Fibroblast of lung (primary cell): ENCODE measurements at places on chromosomes 5 and 9.

DNA sequence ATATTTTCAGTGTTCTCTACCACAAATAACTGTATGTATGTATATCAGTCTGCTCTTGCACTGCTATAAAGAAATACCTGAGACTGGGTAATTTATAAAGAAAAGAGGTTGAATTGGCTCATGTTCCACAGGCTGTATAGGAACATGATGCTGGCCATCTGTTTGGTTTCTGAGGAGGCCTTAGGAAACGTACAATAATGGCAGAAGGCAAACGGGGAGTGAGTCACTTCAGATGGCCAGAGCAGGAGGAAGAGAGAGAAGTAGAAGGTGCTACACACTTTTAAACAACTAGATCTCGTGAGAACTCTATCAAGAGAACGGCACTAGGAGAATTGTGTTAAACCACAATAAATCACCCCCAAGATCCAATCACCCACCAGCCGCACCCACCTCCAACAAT lies 121.7 kb downstream of the ADAMTS6 start:
- H3K27me3 ChIP-seq: no peaks in the 10 kb centered on the region
- no peaks in the 10 kb centered on the region for H3K36me3 ChIP-seq
- peaks cover 6% of the 10 kb centered on the region for H3K4me1 ChIP-seq
- DNase-seq: peak; percentile 23
- no peak overlapping the region for H3K4me3 ChIP-seq

GRCh38 chr5:12772276-12772675 lies 868.0 kb upstream of the CTNND2 start:
- no peaks in the 10 kb centered on the region for H3K4me1 ChIP-seq
- H3K4me3 ChIP-seq: no peak overlapping the region
- no peaks in the 10 kb centered on the region for H3K36me3 ChIP-seq
- DNase-seq: no peak

- no peak overlapping the region for H3K27ac ChIP-seq
- H3K4me3 ChIP-seq: no peak overlapping the region
- H3K4me1 ChIP-seq: no peaks in the 10 kb centered on the region
- no peak for DNase-seq
- no peaks in the 10 kb centered on the region for H3K27me3 ChIP-seq
Observed at GRCh38 chr5:50699737-50700136, 33.3 kb downstream of the PARP8 start.

GRCh38 chr5:153456354-153456753 lies 34.1 kb upstream of the GRIA1 start:
- no peaks in the 10 kb centered on the region for H3K36me3 ChIP-seq
- H3K27me3 ChIP-seq: no peaks in the 10 kb centered on the region
- H3K4me1 ChIP-seq: no peaks in the 10 kb centered on the region

DNA sequence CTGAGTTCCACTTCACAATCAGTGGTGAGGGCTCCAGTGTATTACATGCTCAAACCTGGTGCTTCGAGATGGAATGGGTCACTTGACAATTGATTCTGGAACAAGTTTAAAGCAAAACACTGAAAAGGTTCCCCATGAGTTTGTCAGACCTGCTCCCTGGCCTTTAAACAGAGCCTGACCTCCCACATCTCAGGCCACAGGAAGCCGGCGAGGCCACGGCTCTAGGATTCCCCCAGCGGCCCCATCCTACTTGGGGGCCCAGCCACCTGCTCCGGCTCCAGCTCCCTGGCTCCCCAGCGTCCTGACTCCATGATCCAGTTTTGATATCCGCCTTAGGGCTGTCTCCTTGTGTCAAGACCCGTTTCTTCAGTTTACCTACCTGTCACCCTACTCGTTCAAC lies 62.0 kb downstream of the TTLL11 start:
- H3K4me1 ChIP-seq: no peaks in the 10 kb centered on the region
- DNase-seq: no peak
- H3K27ac ChIP-seq: no peak overlapping the region
- no peaks in the 10 kb centered on the region for H3K36me3 ChIP-seq
- no peaks in the 10 kb centered on the region for H3K27me3 ChIP-seq

DNA sequence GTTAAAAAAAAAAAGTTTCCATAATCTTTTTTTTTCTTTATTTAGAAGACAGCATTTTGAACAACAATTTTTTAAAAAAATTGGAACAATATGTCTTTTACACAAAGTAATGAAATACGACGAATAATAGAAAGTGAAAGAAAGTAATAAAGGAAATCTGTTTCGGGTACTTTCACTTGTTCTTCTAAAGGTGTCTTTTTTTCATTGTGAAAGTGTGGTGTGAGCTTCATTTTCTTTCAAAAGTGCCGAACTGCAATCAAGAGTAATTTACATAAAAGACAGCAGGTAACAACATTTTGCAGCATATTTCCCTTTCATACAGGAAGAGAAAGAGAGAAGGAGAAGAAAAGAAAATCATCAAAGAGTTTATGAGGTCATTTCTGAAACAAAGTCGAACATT lies 159.7 kb upstream of the CDH12 start:
- no peaks in the 10 kb centered on the region for H3K36me3 ChIP-seq
- DNase-seq: no peak
- no peaks in the 10 kb centered on the region for H3K27me3 ChIP-seq
- H3K4me3 ChIP-seq: peak overlapping the region; percentile 14

- H3K4me3 ChIP-seq: no peak overlapping the region
- H3K27me3 ChIP-seq: no peaks in the 10 kb centered on the region
- no peak overlapping the region for H3K27ac ChIP-seq
- no peak for DNase-seq
- H3K4me1 ChIP-seq: no peaks in the 10 kb centered on the region
- H3K36me3 ChIP-seq: no peaks in the 10 kb centered on the region
Observed at GRCh38 chr9:101275769-101276250, 109.0 kb downstream of the BAAT start.

DNA sequence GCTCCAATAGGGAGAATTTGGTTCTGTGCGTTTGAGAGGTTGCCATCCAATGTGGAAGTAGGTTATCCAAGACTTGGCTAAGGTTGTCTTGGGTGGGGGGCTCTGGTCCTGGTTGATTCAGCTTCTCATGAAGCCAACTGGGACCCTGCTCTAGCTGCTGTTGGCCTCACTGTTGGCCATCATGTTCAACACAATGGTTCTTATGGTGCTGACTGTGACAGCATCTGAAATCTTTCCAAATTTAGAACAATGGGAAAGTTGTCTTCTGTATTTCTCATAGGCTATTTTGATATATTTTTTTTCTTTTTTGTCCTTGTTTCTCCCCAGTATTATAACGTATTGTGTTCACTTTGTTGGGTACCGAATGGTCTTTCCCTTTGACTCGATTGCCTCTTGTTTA lies 71.9 kb downstream of the GDNF start:
- H3K27ac ChIP-seq: no peak overlapping the region
- no peaks in the 10 kb centered on the region for H3K27me3 ChIP-seq
- no peak for DNase-seq
- peaks cover 22% of the 10 kb centered on the region for H3K4me1 ChIP-seq

- no peak overlapping the region for H3K27ac ChIP-seq
- peak; percentile 54 for DNase-seq
- H3K4me3 ChIP-seq: no peak overlapping the region
- no peaks in the 10 kb centered on the region for H3K4me1 ChIP-seq
Observed at GRCh38 chr5:73917433-73917832, 291.4 kb downstream of the ARHGEF28 start.

- H3K4me3 ChIP-seq: no peak overlapping the region
- DNase-seq: no peak
- no peaks in the 10 kb centered on the region for H3K36me3 ChIP-seq
- H3K27ac ChIP-seq: no peak overlapping the region
- no peaks in the 10 kb centered on the region for H3K4me1 ChIP-seq
Observed at GRCh38 chr5:141963701-141964100, 5.2 kb upstream of the RNF14 start.

GRCh38 chr9:251398-251797 lies 36.7 kb downstream of the DOCK8 start:
- no peaks in the 10 kb centered on the region for H3K27me3 ChIP-seq
- H3K4me3 ChIP-seq: no peak overlapping the region
- DNase-seq: no peak
- no peaks in the 10 kb centered on the region for H3K36me3 ChIP-seq

DNA sequence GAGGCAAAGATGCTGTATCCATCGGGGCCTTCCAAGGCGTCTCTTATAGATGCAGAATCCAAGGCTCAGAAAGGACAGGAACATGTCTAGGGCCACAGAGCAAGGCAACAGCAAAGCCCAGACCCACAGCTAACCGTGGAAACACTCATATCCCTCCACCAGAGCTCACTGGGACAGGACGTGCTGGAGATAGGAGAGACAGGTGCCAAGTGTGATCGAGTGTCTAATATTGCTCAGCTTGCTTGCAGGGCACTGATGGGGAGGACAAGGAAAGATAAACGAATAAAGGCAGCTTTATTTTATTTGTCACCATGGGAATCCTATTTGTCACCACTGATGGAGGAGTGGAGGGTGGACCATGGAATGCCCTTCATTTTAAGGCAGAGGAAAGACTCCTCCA lies 44.0 kb upstream of the AKNA start:
- no peaks in the 10 kb centered on the region for H3K4me1 ChIP-seq
- H3K27me3 ChIP-seq: peaks cover 15% of the 10 kb centered on the region
- no peak for DNase-seq
- no peak overlapping the region for H3K27ac ChIP-seq

GRCh38 chr5:120258123-120258522 lies 206.0 kb upstream of the PRR16 start:
- no peak overlapping the region for H3K4me3 ChIP-seq
- no peak overlapping the region for H3K27ac ChIP-seq
- no peaks in the 10 kb centered on the region for H3K4me1 ChIP-seq
- no peak for DNase-seq
- H3K27me3 ChIP-seq: no peaks in the 10 kb centered on the region
- no peaks in the 10 kb centered on the region for H3K36me3 ChIP-seq

DNA sequence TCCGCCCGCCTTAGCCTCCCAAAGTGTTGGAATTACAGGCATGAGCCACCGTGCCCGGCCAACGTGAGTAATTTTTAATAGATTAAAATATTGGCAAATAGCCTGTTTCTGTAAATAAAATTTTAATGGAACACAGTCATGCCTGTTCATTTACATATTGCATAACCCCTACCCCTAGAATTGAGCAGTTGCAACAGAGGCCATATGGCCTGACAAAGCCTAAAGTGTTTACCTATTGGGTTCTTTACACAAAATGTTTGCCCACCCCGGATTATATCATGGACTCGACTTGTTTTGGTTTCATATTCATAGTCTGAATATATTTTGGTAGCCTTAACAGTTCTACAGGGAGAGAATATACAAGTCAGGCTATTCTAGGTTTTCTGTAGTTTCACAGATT lies 5.3 kb downstream of the NSA2 start:
- H3K36me3 ChIP-seq: peaks cover 3% of the 10 kb centered on the region
- peaks cover 2% of the 10 kb centered on the region for H3K4me1 ChIP-seq
- no peaks in the 10 kb centered on the region for H3K27me3 ChIP-seq

DNA sequence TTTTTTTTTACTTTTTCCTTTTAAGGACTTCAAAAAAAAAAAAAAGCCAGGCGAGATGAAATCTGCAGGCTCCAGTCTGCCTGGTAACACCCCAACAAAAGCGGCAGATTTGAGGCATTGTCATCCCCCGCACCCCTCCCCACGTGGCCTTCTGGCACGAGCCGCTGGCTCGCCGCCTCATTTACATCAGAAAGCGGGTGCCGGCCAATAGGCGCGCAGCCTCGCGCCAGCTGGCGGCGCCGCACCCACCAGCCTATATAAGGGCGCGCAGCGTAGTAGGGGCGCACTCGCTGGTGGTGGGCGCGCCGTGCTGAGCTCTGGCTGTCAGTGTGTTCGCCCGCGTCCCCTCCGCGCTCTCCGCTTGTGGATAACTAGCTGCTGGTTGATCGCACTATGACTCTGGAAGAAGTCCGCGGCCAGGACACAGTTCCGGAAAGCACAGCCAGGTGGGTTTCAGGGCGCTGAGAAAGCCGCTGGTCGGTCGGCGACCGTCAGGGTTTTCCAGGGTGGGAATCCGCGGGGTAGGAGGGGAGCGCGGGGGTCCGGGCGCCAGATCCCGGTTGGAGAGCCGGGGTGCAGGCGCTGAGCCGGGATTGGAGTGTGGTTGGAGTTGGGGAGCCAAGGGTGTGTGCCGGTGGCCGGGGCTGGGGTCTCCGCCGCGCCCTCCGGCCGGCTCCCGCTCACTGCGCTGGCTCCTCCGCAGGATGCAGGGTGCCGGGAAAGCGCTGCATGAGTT lies at the start of gene GADD45G:
Gene GADD45G (plus strand): TSS at position 284 of the 736 bp plus-strand sequence. CDS start 110 bp downstream, at position 394.
- DNase-seq: peak; percentile 84
- H3K27me3 ChIP-seq: peaks cover 2% of the 10 kb centered on the region
- H3K4me1 ChIP-seq: peaks cover 4% of the 10 kb centered on the region
- H3K4me3 ChIP-seq: peak within 1 kb of the TSS; percentile 24
- H3K27ac ChIP-seq: peak within 1 kb of the TSS; percentile 2

- peaks cover 4% of the 10 kb centered on the region for H3K4me1 ChIP-seq
- no peak overlapping the region for H3K4me3 ChIP-seq
- H3K36me3 ChIP-seq: no peaks in the 10 kb centered on the region
- peaks cover 4% of the 10 kb centered on the region for H3K27me3 ChIP-seq
- peak; percentile 31 for DNase-seq
Observed at GRCh38 chr9:137305060-137305797, 3.2 kb upstream of the NRARP start.

- no peak for DNase-seq
- H3K27me3 ChIP-seq: peaks cover 81% of the 10 kb centered on the region
- H3K36me3 ChIP-seq: no peaks in the 10 kb centered on the region
- H3K4me1 ChIP-seq: no peaks in the 10 kb centered on the region
- H3K27ac ChIP-seq: no peak overlapping the region
- H3K4me3 ChIP-seq: no peak overlapping the region
Observed at GRCh38 chr5:77638763-77639671, 504 bp upstream of the OTP start.

DNA sequence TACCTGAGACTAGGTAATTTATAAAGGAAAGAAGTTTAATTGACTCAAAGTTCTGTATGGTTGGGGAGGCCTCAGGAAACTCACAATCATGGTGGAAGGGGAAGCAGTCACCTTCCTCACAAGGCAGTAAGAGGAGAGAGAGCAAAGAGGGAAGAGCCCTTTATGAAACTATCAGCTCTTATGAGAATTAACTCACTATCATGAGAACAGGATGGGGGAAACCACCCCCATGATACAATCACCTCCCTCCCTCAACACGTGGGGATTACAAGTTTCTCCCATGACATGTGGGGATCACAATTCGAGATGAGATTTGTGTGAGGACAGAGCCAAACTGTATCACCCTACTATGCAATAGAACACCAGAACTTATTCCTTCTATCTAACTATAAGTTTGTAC lies 27.9 kb downstream of the CD274 start:
- H3K4me1 ChIP-seq: no peaks in the 10 kb centered on the region
- H3K36me3 ChIP-seq: no peaks in the 10 kb centered on the region
- no peak overlapping the region for H3K27ac ChIP-seq
- H3K27me3 ChIP-seq: no peaks in the 10 kb centered on the region
- no peak overlapping the region for H3K4me3 ChIP-seq

GRCh38 chr5:126351153-126351552 lies 72.1 kb upstream of the GRAMD2B start:
- no peak overlapping the region for H3K4me3 ChIP-seq
- peak; percentile 71 for DNase-seq
- peaks cover 18% of the 10 kb centered on the region for H3K4me1 ChIP-seq
- H3K27ac ChIP-seq: peak overlapping the region; percentile 46

- peaks cover 4% of the 10 kb centered on the region for H3K4me1 ChIP-seq
- peak; percentile 32 for DNase-seq
- no peak overlapping the region for H3K4me3 ChIP-seq
Observed at GRCh38 chr5:92553326-92553725, 1027.7 kb downstream of the NR2F1-AS1 start.
